ENCODE measurements at places on chromosomes 2 and 18.

DNA sequence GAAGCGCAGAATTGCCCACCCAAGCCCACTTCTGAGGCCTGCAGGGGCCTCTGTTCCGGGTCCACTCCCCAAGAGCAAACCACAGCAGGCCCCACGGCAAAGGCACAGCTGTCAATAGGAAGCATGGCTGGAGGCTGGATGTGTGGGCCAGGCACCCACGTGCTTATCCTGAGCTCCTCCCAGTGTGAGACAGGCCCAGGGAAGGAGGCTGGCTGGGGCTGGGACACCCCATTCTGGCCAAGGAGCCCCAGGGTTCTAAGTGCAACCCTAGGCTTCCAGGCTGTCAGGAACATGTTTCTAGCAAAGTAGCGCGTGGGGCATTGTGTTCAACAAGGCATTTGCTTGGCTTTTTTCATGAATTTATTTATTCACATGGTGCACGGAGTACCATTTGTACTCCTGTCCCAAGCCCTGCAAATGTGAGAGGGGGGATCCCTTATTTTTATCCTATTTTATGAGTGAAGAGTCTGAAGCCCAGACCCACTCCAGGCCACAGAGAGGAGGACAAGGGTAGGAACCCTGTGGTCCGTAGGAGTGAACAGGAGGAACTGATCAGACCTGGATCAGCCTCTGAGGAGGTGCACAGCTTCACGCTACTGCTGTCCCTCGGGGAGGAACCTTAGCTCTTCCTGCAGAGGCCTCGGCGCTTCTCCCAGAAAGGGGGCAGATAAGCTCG, 6.1 kb upstream of the RAB17 start:
- no peak for DNase-seq

DNA sequence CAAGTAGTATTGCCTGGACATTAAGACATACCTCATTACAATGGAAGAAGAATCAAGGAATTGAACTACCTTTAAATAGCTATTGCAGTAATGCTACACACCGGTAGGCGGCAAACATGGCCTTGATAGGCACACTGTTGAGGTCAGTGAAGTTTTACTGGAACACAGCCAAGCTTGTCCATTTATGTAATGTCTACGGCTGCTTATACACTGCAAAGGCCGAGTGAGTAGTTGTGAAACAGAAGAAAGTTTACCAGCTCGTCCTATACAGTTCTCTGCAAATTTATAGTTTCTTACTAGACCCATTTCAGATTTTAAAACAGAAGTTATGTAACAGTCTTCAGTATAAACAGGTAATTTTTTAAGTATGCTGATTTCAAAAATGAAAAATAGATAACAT, 38.8 kb downstream of the PPP4R1 start:
- peak; percentile 34 for DNase-seq

DNA sequence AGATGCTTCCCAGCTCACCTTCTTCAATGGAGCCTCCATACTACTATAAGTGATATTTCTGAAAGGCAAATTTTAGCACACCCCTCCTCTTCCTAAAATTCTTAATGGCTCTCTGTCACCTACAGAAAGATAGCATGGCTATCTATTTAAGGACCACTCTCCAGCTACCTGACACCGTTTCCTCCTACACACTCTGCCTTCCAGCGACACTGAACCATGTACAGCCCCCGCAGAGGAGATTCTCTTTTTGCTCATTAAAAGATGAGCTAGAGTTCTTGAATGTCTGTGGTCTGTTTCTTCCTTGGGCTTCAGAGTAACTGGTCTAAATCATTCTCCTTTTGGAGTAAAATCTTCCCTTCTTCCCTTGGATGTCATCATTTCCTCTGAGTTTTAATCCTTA, 38.4 kb upstream of the GAREM1 start:
- DNase-seq: no peak

GRCh38 chr2:179686718-179687342, 174.6 kb downstream of the ZNF385B start:
- no peak for DNase-seq

GRCh38 chr2:176669398-176670174, 400.3 kb downstream of the MTX2 start:
- no peak for DNase-seq

DNA sequence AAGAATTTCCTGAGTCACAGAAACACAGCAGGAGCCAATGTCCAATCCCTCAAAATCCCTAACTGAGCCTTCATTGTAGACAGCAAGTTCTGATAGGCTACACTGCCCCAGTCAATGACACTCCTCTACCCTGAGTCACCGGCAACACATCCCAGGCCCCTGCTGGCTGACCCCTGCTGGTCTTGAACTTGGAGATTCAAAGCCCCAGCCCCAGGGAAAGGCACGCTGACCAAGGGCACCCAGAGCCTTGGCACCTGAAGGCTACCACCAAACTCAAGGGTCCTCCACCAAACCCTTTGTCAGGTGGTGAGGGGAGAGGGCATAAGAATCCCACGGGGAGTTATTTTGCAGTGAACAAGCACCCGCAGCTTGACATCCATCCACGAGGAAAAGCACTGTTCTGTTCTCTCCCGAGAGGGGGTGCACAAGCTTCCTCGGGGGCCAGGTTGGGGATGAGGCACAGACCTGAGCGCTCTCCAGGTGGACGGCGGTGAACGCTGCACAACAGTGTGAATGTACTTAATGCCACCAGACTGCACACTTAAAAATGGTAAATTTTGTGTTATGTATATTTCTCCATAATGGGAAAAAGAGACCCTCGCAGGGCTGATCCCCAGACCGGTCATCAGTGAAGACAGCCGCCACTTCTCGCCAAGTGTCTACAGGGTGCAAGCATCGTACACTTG, 46.9 kb downstream of the TFCP2L1 start:
- DNase-seq: no peak

DNA sequence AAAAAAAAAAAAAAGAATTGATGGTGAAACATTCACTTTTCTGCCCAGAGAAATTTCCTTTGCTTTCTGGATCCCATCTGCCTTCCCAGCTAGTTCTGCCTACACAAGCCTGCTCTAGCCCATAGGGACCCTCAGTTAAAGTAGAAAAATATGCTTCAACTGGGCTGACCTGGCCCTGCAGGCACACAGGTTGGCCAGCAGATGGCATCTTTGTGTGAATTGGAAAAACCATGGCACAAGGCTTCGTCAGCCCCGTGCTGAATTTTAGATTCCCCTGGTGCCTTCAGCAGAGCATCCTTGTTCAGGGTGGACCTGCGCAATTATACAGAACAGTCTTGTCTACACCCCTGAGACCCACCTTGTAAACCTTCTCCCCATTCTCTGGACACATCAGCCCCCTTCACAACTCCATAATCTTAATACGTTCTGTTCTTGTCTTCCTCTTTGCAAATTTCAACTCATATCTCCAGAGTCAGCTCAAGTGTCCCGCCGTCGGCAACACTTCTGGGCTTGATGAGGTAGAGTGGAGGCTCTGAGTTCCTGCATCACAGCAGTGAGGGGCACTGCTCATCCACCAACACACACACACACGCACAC, 114.5 kb downstream of the INSIG2 start:
- peak; percentile 56 for DNase-seq

DNA sequence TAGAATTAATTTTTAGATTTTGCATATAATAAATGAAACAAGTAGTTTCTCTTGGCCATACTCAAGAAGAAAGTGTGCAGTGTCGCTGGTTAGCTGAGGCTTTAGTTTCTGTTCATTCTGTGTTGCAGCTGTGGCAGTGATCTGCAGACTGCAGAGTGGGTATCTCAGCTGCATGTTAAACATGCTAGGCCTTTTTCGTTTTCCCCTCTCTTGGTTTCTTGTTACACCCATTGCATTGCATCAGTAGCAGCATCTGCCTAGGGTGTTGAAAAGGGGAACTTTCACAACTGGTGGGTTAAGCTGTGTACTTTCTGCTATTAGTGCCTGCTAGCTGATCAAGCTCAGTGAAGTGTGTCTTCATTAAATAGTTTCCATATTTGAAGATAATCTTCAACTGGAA, 51.3 kb downstream of the ACSL3 start:
- no peak for DNase-seq

GRCh38 chr2:128492966-128493811, 174.5 kb upstream of the HS6ST1 start:
- DNase-seq: no peak

DNA sequence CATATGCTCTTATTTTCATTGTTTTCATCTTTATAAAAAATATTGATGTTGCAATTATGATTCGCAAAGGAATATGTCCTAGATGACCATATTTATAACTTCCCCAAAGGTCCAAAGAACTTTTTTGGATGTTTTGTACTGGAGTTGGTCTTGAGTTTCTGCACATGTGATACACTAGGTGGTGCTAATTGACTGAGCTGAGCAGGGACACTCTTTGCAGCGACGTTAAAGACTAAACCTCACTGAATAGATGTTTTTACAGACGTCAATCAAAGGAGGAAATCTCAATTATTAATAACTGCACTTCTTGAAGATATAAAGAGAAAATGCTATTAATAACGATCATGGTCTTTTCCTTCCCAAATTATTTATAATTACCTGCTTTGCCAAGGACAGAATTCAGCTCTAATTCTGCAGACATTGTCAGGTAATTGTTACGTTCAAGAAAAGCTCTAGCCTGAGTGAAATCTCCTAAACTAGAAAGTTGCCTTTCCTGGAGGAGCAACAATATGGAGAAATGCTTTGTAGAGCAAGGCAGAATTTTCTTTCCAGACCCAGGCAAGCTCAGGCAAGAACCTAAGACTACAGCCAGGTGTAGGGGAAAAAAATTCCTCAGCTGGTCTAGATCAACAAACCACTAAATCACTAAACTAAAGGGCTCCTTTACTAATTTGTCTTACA, 119.3 kb upstream of the RBBP8 start:
- DNase-seq: no peak

- no peak for DNase-seq
Measured at GRCh38 chr2:203783496-203784203, 77.2 kb downstream of the CD28 start.

- no peak for DNase-seq
Measured at GRCh38 chr2:174343623-174344455, 9.1 kb downstream of the SP9 start.

- no peak for DNase-seq
Measured at GRCh38 chr18:38460657-38461056, 895.1 kb upstream of the CELF4 start.

GRCh38 chr2:208698114-208698513, 291.5 kb downstream of the PTH2R start:
- DNase-seq: no peak

- DNase-seq: no peak
Measured at GRCh38 chr2:47403609-47404193, 745 bp downstream of the MSH2 start.

GRCh38 chr2:240219208-240219890, 78.9 kb upstream of the OTOS start:
- DNase-seq: no peak

DNA sequence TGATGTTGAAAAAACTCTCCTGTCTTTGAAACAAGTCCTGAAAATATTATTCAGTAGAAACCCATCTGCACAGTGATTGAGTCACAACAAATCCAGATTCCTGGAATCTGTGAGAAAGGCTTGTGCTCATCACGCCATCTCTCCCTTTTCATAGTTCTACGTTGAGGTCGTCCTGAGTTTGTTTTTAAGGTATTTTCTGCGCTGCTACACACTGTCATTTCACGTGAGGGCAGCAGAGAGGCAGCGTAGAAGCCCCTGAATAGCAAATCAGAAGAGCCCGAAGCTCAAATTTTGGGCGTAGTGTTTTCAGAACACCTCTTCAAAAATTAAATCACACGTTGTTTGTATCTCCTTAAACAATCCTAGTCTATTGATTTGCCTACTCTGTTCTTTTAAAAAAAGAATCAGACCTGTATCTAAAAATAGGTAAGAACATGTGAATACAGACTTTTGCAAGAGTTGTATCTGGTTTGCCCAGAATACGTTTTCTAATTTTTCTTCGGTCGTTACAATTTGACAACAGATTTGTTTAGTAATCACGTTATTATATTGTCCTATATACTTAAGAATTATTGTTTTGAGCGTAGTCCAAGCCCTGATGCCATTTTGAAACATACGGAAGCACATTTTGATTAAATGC, 61.6 kb upstream of the SLC38A11 start:
- DNase-seq: no peak

DNA sequence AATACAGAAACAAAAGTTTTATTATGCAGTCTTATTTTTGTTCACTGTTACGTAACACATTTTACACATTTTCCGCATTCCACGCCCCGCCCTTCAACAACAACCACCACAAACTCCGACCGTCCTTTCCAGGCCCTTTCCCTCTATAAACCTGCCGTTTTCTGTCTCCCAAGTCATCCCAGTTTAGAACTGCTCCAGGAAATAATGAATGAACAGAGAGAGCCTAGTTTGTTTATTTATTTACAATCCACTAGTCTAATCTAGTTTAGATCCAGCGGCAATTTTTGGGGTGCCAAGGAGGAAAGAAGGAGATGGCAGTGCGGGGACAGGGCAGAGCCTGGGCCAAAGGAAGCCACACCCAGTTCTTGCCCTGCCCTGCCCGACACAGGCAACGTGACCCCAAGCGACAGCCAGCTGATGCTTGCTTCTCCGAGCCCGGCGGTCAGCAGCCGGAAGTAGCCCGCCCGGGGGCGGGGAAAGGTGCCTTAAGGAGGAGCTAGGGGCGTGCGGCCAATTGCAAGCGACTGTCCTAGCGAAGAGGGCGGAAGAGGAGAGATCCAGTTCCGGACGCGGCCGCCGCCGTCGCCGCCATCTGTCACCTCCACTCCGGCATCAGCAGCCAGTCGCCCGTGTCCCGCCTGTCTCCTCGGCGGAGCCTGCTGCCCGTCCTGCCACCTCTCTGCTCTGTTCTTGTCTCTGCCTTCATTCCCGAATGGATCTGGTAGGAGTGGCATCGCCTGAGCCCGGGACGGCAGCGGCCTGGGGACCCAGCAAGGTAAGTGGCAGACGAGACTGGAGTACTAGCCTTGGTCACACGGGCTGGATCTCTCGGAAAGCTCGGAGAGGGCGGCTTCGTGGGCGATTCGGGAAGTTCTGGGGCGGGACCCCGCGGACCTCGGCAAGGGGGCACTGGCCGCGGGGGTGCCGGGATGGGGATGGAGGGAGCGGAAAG, at the start of gene RIOK3:
RIOK3 (plus strand) TSS at position 560 of the 952 bp plus-strand sequence; CDS start at position 713, 153 bp downstream.
- DNase-seq: peak; percentile 94

DNA sequence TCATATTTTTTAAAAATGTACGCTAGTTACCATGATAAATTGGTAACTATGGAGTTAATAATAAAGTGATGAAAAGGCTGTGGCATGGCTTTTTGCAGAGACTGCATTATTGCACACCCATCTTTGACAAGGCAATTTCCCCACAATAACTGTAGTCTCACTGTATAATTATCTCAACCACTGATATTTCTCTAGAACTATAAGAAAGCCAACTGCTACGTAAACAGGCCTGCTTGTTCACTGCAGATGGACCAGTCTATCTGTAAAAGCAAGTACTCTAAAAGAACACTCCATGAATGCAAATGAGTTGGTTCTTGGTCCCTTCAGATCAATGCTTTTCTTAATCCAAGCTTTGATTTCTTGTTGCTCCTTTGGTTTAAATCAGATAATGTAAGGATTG, 218.7 kb downstream of the RBM43 start:
- DNase-seq: no peak

DNA sequence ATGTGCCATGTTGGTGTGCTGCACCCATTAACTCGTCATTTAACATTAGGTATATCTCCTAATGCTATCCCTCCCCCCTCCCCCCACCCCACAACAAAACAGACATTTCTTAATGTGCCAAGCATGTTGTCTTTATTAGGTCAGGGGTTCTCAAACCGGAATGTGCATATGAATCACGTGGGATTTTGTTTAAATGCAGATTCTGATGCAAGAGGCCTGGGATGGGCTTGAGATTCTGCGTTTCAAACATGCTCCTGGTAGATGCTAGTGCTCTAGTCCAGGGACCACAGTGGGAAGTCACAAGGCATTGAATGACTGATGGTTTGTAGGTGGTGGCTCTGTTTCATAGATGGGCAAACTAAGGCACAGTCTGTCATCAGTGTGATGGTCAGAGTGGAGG, 184.7 kb downstream of the SMAD7 start:
- no peak for DNase-seq

All from CD4-positive, alpha-beta T cell treated with Interleukin-1 beta for 1 hour (primary cell).